ENCODE measurements at places on chromosomes 6 and 20.

DNA sequence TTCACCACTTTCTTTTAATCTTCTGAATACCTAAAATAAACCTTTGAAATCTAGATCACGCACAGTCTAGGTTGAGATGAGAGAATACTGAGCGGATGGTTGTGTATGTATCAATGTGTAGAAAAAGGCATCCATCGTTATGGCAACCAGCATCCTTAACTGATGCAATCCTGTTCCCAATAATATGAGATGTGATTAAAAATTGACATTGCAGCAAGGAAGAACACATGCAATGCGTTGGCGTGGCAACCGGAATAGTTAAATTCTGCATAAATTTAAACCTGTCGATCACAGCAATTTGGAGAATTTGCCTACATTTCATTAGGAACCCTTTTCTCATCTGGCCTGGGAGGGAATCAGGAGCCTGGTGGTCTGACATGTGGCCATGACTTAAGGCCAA is 1.3 kb upstream of the L3MBTL1 start:
- no peak for DNase-seq

DNA sequence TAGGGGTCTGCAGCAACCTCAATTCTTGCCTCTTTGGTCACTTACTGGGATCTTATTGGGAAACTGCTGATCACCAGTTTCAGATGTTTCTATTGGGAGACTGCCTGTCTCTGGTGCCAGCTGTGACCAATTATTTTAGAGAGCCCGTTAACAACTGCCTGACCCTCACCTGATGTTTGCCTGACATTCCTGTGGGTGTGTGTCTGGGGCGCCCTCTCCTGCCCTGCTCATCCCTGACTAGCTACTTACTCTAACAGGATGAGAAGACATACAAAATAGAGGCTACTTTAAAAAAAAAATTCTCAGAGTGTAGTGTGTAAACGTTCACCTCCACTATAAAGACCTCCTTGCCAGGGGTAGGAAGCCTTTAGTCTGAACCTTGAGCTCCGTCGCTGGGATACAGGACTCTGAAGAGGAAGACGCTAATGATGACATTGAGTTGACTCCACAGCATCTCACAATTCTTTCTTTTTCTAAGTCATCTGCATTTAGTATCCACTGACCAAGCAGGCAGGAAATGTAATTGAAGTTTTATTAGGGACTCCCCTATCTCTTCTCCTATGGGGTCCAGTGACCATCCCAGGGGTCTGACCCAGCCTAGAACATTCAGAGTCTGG is 54.6 kb upstream of the DDR1 start:
- no peak for DNase-seq

DNA sequence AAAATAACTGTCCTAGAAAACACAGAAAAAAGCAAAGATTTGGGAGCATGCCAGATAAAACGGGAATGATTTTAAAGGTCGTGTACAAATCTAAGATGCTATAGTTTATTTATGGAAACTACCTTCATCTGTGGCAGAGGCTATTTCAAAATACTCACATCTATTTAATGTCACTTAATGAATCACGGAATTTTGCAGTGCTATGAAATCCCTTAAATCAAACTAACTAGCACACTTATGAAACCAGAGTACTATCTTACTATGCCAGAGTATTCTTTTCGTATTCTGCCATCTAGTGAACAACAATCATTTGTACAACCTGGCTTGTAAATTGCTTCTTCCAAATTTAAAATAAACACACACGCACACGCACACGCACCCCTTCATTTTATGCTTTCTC is 77.9 kb upstream of the BMP5 start:
- no peak for DNase-seq

- DNase-seq: no peak
Observed at GRCh38 chr6:119129148-119129967, 50.9 kb upstream of the FAM184A start.

Data from naive thymus-derived CD8-positive, alpha-beta T cell (primary cell).